ENCODE measurements at places on chromosomes 12 and 14.
A peak's percentile ranks its signal among the peaks of the same experiment; 100 is the strongest.

GRCh38 chr12:31263661-31264060, 62.3 kb downstream of the SINHCAF start:
- no peak for DNase-seq

DNA sequence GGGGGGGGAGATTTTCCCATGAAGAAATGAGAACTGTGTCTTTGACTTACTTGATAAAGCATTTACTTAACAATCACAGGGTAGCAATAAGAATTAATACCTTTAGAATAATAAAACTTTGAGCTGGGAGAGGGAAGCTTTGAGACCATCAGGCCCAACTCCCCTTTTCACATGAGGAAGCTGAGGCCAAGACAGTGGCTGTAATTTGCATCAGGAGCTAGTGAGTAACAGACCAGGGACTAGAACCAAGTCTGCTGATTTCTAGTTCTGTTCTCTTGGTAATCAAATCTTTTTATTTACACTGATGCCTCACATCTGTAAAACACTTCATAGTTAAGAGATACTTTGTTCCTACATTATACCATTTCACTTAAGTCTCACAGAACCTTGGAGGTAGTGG, 28.7 kb downstream of the TTC8 start:
- DNase-seq, result no peak

- DNase-seq, result no peak
These were observed 8.3 kb upstream of the SLC38A2 start for GRCh38 chr12:46380881-46381280.

GRCh38 chr14:75673345-75674035, 12.4 kb downstream of the TTLL5 start:
- DNase-seq, result peak; percentile 57

- no peak for DNase-seq
These were observed 754 bp upstream of the BCL2L14 start for GRCh38 chr12:12069821-12070548.

DNA sequence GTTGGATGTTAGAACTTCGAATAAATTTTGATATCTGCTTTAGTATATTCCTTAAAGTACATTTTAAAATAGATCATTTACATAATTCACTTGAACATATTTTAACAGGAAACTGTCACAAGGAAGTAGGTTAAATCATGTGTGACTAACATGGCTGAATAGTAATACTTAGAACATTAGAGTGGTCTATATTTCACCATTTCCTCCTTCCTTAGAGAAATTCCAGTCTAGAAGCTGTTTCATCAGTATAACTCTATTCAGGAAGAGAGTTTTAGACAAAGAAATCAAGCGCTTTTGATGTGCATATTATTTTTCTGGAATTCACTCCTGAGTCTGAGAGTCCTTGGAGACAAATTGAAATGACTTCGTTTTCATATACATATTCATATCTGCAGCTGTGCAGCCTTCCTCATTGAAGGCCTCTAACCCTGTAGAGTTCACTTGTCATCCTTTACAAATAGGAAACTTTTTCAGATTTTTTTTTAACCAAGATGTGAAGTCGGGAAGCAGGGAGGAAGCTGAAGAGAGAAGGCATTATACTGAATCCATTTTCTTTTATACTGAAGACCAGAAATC, 28.4 kb downstream of the IRAK3 start:
- no peak for DNase-seq

GRCh38 chr12:107480836-107481608, 204.6 kb upstream of the PWP1 start:
- no peak for DNase-seq

GRCh38 chr12:93860668-93861373, 183.6 kb downstream of the CRADD start:
- DNase-seq, result no peak

GRCh38 chr14:54808326-54809161, 94.1 kb downstream of the GCH1 start:
- DNase-seq, result no peak

GRCh38 chr14:57871459-57872080, 5.7 kb upstream of the SLC35F4 start:
- DNase-seq, result no peak

DNA sequence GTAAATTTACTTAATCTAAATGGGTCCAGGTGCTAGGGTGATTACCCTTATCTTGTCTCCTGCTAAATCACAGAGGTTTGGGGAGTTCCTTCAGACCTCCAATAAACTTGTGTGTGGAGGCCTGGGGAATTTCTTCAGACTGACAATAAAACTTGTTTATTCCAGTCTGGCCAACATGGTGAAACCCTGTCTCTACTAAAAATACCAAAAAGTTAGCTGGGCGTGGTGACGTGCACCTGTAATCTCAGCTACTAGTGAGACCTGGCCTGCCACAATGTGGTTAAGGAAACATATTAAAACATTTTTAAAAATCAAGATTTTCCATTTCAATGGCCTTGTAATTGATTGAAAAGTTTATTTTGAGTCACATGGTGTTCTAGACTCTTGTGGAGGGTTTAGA, 126.9 kb upstream of the FGD4 start:
- no peak for DNase-seq

DNA sequence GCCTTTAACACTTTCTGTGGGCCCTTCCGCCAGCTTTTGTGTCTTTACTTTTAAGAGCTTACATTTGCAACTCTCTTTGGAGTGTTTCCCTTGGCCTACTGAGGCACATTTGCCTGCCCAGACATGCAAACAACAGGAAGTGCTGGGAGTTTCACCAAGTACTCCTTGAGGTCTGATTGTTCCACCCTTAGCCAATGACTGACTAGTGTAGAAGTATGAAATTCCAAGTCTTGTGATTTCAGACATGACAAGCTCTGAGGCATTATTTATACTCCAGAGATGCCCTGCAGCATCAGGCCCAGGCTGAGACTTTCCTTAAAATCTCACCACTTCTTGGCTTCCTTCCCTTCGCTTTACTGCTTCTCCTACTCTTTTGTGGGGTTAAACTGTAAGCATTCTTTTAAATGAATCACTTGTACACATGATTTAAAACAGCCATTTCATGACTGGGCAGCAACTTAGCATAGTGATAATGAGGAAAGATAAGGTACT, 174.1 kb downstream of the SLC6A15 start:
- DNase-seq, result no peak

GRCh38 chr14:68794130-68794850, 1.4 kb upstream of the ZFP36L1 start:
- DNase-seq, result peak; percentile 86

Measured in GM06990 (cell line).